ENCODE measurements at places on chromosomes 2 and 18.

DNA sequence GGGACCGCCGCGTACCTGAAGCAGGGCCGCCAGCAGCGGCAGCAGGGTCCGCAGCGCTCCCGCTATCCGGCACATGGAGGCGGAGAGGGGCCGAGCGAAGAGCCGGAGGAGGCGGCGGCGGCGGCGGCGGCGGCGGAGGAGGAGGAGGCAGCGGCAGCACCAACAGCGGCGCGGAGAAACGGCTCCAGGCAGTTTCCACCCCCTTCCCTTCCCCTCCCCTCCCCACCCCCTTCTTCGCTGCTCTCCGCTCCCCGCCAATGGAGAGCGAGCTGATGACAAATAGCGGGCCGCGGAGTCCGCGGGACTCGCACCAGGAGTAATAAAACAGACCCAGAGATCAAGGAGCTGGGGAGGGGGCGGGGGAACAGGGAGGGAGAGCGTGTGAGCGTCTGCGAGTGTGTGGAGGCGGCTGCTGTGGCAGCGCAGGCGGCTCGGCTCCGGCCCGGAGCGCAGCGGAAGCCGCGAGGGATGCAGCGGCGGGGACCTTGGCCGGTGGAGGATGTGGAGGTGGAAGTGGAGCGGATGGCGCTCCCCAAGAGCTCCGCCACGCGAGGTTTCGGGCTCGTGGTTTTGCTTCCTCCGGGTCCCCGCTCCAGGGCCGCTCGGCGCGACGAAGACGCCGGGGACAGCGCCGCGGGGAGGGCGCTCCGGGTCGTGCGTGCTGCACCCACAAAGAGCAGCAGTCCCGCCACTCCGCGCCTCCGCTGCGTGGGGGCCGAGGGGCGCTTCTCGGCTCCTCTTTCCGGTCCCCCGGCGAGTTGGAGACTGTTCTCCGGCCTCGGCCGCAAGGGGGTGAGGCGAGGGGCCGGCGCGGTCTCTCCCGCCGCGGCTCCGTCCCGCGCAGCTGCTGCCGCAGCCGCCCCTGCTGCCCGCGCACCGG, at the start of gene CDH2:
CDH2 (minus strand) TSS at position 183 of the 880 bp plus-strand sequence; CDS start at position 75, 108 bp downstream.
- DNase-seq, result peak; percentile 50

GRCh38 chr2:149427387-149427786, 97.0 kb downstream of the LYPD6 start:
- no peak for DNase-seq

GRCh38 chr18:55484773-55485172, 103.2 kb downstream of the TCF4 start:
- no peak for DNase-seq

GRCh38 chr2:64730551-64731262, 77.0 kb upstream of the SERTAD2 start:
- no peak for DNase-seq

All from NCI-H2081 treated with DMSO at 0.1 percent for 48 hours (cell line).